Bronchial epithelial cell (primary cell): ENCODE measurements at places on chromosomes 4 and X. TPM values are rescaled to one million over a fixed set of nuclear protein-coding genes. Genes with fewer than 3 reads are reported as not detected.

DNA sequence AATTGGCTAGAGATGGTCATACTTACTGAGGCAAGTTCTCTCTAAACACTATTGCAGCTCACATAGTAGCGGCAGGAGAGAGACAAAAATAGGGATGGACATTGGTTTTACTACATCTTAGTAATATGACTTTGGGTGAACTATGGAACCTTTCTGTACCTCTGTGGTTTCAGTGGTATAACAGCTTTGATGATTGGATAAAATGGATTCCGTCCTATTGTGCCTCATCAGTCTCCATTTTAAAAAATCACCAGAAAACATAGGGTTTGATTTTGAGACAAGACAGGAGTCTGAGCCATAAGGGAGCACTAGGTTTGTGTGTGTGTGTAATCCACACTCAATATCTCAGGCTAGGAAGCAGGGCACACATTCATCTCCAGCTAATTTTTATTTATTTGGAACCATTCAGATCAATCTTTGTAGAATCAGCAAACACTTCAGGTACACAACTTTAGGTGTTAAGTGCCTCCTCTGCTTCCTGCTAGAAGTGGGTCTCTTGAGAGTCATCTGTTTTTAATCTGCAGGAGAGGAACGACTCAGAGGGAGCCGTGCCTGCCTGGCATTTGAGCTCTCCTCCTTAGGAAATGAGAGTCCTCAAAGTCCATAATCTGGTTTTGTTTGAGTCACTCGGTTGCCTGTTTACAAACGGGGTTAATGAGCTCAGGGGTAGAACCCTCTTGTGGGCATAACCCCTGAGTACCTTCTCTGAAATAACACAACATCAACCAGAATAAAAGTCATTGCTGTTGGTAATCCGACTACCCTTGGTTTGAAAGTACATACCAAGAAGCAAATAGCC lies 238.5 kb upstream of the BOD1L1 start:
- no peak for DNase-seq

DNA sequence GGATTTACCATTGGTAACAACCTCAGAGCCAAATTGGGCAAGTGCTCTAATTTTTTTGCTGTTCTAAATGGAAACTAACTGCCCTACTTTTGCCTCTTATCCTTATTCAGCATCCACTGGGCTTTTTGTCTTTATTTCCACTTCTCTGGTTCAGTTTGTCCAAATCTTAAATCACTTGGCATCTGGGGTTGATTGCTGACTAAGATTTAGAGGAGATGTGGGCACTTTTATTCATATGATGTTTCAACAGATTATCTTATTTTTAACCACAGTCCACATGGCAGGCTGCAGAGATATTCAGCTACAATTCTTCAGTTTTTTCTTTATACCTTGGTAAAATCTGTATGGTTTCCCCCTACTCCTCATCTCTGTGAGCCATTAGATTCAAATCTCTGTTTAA lies 1161.4 kb upstream of the PCDH7 start:
- DNase-seq, result no peak

DNA sequence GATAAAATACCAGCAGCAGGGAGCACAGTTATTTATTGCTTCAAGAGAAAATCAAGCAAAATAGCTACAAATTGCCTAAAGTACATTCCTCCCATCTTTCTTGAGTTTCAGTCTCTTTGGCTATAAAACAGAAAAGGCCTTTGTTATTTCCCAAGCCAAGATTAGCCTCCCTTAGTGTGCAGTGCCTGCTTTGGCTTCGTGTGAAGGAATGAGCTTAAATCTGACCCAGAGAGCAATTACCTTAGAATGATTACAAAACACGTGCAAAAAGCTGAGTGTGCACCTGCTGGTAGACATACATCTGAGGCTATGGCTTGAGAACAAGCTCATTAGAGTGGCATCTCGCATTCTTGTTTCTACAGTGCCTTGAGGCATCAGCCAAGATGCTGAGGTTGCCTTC lies 250.8 kb downstream of the C4orf33 start:
- DNase-seq, result no peak

- DNase-seq, result no peak
Measured at GRCh38 chr4:168699224-168699878, 202.5 kb downstream of the PALLD start.

DNA sequence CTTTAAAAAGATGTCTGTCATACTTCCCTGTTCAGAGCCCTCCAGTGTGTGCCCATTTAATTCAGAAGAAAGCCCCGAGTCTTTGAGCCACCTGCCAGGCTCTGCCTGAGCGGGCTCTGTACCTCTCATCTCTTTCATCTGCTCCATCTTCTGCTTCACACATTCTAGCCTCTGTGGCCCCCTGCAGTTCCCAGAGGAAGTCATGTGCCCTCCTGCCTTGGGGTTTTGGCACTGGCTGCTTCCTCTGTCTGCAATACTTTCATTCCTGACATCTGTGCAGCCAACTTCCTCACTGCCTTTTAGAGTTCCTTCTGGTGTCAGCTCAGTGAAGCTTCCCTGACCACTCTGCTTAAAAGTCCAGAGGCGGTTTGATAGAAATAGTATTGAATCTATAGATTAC lies 6.2 kb upstream of the STK32B start:
- no peak for DNase-seq

DNA sequence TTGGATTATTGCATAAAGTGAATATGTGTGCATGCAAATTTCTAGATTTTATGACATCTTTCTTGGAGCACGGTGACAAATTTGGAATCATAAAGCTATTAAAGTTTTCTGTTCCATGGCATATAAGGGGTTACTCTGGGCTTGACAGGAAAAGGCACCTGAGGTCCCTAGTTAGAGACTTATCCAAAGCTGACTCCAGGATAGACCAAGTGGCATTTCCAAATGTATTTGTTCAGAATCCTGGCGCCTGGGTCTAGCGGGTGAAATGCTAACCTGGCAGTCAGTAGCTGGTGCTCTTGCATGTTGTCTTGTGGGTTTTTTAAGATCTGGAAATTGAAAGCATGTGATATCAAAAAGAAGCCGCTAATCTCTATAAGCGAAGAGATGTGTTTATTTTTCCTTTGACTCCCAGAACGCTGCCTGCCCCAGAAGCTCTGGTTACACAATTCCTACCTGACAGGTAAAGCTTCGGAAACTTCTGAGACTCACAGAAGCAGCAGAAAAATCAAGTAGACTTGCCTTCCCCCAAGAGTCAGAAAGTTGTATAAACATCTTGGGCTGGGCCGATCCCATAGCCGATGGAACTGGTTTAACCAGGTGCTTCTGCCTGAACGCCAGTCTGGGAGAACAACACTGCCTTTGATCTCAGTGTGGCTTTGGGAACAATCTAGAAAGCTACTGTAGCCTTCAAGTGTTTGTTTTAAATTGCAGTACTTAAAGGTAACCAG lies 12.9 kb upstream of the ZCCHC4 start:
- DNase-seq, result peak; percentile 68

GRCh38 chr4:61657016-61657415 lies 456.9 kb downstream of the ADGRL3 start:
- DNase-seq, result no peak

DNA sequence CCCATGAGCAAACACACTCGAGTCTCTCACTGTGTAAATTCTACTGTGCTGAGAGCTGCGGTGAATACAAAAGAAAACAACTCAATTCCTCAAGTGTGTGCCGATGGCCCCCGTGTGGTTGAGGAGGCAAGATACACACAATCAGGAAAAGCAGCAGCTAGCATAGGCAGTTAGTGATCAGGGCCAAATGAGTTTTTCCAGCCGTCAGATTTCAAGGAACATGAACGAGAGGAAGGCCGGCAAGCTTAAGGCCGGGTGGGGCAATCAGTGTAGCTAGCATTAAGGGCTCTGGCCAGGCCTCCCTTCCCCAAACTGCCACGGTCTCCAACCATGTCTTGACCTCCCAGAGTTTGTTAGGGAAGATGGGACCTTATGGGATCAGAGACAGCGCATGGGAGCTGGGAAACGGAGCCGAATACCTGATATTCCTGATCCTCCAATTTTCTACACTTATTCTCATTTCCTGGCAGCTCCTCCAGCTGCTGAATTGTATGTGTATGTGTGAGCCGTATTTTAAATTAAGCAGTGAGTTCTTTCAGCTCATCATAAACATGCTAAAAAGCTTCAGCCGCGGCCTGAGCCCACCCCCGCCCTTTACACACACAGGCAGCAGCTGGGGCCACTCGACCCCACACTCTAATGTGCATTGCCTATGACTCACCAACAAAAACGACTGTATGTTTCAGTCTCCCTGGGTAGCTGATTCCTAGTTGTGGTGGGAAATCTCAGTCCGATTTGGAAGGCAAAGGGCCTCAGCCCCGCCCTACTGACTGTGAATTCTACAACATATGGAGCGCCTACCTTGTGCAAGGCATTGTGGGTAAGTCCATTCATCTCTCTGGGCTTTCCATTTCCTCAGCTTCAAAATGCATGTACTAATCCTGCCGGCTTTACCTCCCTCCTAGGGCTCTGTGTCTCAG lies 59.9 kb downstream of the RTL9 start:
- peak; percentile 53 for DNase-seq

DNA sequence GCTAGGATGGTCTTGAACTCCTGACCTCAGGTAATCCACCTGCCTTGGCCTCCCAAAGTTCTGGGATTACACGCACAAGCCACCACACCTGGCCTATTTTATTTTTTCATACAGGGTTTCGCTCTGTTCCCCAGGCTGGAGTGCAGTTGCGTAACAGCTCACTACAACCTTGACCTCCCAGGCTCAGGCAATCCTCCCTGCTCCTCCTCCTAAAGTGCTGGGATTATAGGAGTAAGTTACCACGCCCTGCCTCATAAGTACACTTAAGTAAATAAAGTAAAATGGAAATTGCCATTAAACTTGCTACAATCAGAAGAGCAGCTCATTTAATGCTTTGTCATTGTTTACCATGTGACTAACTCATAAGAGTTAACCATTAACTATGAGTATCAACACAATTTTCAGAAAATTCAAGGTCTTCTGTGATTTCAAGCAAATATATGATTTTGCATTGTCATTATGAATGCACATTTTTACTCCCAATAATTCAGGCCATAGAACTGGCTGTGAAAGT lies 12.3 kb downstream of the UGDH start:
- peak; percentile 90 for DNase-seq

DNA sequence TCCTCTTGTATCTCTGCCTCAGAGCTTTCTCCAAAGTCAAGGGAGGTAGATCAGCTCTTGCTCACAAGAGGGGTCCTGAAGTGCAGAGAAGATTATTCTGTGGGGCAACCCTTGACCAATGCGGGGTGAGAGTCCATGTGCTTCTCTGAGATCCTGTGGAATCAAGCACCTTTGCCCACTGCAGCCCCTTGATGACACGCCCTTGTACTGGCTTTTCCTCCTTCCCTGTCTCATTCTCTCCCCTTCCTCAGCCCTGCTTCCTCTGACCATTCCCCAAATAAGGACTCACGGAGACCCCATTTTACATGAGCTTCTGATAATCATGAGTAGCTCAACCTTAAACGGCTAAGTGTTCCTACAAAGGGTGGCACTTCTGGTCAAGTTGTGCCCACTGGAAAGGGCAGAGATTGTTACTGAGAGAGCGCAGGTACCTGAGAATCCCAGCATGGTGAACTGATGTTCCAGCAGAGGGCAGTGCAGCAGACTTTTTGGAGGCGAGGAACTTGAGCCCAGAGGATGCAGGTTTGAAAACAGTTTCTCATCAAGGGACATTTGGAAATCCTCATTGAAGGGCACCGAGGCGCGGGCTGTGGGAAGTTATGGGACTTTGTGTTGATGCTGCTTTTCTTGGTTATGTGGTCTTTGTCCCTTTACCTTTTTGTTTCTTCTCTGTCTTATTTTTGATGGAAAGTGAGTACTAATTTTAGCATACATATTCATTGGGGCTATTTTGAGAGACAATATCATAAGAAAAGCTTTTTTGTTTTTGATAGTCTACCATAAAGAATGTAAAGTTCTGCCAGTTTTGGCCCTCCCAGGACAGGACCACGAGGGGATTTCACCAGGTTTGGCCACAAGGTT lies 201.3 kb downstream of the RBM46 start:
- DNase-seq, result peak; percentile 57

DNA sequence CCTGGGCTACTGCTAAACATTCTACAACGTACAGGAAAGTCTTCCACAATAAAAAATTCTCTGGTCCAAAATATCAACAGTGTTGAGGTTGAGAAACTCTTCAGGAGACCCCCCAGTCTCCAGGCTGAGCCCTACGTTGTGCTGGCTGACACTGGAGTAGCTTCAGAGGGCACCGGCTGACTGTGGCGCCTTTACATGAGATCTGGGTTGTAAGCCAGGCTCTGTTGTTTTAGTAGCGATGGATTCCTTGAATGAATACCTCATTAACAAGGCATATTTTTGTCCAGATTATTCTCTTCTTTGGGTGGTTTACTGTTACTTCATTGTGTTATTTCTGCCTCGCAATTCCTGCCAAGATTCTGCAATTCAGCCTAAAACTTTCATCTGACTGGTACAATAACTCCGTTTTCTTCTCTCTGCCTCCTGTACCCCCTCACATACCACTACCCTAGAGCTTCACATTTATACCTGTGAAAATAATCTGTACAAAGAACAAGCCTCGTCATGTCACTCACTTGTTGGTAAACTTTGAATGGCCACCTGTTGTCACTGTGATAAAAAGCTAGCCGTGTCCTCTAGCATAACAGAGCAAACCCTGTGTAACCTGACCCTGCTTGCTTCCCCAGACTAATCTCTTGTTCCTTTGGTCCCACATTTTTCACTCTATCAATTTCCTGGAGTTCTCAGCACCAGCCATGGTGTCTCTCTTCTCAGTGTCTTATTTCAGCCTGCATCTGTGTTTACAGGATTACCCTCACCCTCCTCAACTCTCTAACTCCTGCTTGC lies 1476.1 kb upstream of the TENM3 start:
- no peak for DNase-seq

Gene GNRHR
- under 0.01 and 0.13 TPM in 2 replicates for total RNA-seq

Gene CXCL11
- total RNA-seq, result not detected in 2 replicates

Gene CXCL3
- total RNA-seq, result 0.26 and 1.2 TPM in 2 replicates

Gene SPANXD
- not detected in 2 replicates for total RNA-seq
